ENCODE measurements at places on chromosomes 5 and 9. TPM values are rescaled to one million over a fixed set of nuclear protein-coding genes. Genes with fewer than 3 reads are reported as not detected.

DNA sequence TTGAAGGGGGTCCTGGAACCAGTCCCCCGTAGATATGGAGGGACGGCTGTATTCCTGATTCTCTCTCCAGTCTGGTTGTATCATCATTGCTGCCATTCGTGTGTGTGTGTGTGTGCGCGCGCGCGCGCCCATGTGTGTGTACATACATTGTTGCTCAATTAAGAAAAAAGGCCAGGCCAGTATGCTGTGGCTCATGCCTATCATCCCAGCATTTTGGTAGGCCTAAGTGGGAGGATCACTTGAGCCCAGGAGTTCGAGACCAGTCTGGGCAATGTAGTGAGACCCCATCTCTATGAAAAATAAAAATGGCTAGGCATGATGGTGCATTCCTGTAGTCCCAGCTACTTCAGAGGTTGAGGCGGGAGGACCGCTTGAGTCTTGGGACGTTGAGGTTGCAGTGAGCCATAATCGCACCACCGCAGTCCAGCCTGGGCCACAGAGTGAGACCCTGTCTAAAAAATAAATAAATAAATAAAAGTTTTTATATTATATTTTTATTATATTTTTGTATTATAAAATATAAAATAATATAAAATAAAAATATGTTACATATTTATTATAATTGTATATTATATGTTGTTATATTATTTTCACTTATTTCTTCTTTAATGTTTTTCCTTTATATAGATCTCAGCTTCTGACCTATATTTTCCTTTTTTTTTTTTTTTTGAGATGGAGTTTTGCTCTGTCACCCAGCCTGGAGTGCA lies 53.2 kb downstream of the SPIN1 start:
- DNase-seq: no peak

DNA sequence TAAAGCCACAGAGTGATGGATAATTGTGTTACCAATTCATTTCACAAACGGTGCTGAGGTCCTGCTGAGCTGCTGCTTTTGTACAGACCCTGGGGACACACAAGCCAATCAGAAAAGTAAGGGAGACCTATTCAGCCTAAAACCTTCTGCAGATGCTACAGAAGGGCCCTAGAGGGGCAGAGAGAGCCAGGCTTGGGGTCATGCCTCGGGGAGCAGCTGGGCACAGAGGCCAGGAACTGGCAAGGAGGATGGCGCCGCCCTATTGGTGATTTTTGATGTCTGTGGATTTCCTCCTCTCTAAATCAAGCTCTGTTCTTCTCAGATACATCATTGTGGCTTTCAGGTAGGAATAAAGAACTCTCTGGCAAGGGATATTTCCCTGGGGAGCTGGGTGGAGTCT lies 181.9 kb downstream of the ZNF462 start:
- peak; percentile 33 for DNase-seq

- no peak for DNase-seq
Observed at GRCh38 chr5:117888688-117889087, 1099.7 kb downstream of the DTWD2 start.

ANKRD34B gene
- 0.07 TPM for total RNA-seq

ASS1 gene
- total RNA-seq: 8.6 TPM

DNA sequence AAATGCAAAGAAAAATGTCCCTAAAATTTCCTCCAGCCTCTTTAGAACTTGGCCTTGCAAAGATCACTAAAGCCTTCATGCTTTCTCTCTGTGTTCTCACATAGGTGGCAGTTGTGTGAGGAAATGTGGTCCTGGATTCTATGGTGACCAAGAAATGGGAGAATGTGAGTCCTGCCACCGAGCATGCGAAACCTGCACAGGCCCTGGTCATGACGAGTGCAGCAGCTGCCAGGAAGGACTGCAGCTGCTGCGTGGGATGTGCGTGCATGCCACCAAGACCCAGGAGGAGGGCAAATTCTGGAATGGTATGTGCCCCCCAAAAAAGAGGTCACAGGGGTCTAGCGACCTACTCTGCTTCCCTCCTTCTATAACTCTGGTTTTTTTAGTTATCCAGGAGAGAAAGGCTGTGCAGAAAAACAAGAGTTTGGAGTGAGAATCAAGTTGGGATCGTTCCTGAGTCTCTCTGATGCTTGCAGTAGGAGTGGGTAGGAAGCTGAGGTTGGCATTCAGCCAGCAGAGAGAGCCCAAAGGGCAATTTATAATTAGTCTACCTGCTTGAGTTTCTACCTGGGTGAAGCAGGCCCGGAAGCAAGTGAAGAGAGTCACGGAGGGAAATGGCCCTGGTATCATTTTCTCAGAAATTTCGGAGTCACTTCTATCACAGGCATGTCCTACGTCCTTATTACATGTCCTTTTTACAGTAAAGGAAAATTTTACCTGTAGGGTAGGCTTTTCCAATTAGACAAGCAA lies 97.5 kb downstream of the RFK start:
- DNase-seq: no peak

UBE2R2 gene
- total RNA-seq: 49.5 TPM

GRCh38 chr5:68375540-68375939 lies 160.0 kb downstream of the PIK3R1 start:
- DNase-seq: no peak

GRCh38 chr5:56607074-56607473 lies 208.3 kb upstream of the MAP3K1 start:
- no peak for DNase-seq

BSPRY gene
- total RNA-seq: 6.6 TPM

GRCh38 chr5:144267961-144268513 lies 97.4 kb downstream of the KCTD16 start:
- DNase-seq: no peak

CDH6 gene
- not detected for total RNA-seq

- DNase-seq: no peak
Observed at GRCh38 chr9:114124138-114124537, 25.0 kb upstream of the KIF12 start.

DNA sequence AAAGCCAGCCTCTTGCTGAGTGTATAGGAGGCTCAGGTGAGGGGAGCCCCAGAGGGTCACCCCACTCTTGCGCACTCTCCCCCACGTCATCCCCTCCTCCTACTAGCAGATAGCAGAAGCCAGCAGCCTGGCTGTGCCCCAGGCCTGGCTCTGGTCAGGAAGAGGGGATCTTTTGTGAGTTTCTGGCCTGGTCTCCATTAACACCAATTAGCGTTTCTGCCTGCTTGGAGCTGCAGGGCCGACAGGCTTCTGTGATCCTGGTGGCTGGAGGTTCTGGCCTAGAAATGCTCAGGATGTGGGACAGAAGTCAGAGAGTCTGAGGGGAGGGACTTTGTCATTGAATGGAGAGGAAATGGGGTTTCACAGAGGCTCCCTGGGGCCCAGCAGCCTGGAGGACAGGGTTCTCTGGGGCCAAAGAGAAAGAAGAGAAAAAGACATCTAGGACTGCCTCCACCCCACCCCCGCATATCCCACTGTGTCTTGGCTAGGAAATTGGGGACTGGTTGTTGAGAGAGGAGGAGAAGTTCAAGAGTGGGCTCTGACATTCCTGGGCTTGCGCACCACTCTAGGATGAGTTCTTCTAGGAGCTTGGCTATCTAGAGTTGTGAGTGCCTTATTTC lies 47.5 kb upstream of the ARAP3 start:
- DNase-seq: no peak

GRCh38 chr5:57503433-57503832 lies 20.8 kb upstream of the ACTBL2 start:
- no peak for DNase-seq

DNA sequence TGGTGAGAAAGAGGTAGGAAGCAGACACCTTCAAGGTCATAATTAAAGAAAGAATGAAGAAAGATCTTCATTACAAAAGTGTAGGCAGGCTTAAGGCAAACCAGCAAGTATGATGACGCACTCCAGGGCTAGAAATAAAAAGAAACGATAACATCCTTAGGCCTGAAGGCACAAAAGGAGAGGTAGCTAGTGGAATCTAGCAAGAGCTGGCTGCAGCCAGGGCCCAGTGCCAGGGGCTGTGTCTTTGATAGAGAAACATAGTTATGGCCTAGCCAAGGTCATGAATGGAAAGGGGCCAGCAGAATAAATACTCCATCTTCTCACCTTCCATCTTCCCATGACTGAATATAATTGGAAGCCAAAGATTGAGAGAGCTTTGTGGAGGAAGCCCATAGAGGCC lies 6.8 kb upstream of the SH3TC2 start:
- DNase-seq: no peak

ZDHHC12 gene
- 45.3 TPM for total RNA-seq

- no peak for DNase-seq
Observed at GRCh38 chr5:170503990-170504596, at the start of gene KCNIP1. Gene KCNIP1 (plus strand): TSS chr5:170504020.

- DNase-seq: no peak
Observed at GRCh38 chr5:74404574-74405508, 235.7 kb downstream of the ENC1 start.

DNA sequence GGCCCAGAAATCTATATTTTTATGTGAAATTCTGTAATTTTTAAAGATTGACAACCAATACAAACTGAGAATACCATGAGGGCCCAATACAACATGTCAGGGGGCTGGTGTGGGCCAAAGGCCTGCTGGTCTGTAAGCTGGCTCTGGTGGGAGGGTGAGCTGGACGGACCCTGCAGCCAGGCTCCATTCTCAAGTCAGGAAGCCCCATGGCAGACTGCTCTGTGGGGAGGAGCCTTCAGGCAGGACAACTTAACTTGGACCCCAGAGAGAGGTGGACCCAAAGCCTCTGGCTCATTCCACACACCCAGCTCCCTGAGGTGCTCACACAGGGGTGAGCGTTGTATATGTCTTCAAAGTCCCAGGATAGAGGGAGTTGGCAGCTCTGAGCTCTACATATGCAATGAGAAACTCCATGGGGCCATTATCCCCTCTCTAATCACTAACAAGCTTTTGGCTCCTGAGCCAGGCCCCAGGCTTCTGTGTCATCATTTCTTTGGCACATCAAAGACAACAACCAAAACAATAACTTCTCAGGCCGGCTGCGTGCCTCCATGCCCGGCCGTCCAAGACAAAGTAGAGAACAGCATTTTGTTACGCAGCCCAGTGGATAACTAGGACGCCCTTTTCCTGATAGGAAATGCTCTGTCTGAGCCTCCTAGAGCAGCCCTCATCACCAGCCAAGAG lies 6.4 kb downstream of the SEPTIN8 start:
- no peak for DNase-seq

DNA sequence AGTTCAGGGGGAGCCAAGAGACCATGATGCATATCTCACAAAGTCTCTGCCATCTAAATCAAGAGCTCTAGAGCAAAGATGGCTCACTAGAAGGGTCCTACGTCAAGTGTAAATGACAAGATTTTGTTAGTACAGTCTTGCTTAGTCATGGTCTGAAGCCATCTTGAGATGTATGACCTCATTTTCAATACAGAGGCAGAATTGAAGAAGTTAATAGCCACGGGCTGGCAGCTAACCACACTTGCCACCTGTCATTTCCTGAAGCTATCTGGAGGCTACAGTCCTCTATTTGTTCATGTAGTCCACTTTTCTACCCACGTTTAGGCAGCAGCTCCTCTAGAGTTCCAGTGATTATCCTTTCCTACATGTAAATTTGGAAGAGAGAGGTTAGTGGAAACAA lies 231.7 kb upstream of the CDH12 start:
- DNase-seq: no peak

DNA sequence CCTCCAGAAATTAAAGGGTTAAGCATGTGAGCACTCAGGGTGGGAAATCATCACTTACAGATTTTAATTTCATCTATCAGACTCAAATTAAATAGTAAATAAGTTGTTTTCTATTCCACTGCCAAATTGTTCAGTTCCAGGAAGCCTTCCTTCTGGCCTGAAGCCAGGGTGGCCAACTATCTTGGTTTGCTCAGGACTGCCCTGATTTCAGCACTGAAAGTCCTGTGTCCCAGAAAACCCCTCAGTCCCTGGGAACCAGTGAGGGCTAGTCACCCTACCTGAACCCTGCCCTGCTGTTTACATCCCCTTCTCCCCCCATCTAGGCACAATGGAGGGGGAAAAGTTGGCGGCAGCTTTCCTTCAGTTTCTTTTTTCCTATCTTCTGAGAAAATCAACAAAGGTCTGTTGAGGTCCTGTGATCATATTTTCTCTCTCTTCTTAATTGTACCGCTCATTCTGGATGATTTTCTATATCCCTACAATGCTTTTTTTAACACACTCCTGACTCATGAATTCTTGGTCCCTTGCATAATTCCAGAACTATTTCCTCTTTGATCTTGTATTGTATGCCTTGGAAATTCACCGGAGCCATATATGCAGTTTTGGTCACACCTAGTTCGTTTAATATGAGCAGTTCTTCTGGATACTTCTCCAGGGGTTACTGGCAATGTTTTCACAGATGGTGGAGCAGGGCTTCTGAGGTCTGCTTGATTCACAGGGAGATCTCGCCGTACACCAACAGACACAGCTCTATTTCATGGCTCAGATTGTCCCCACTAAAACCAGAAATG lies 103.8 kb downstream of the MAP1B start:
- DNase-seq: no peak

CATSPER3 gene
- 0.69 TPM for total RNA-seq

- DNase-seq: no peak
Observed at GRCh38 chr9:117543089-117543488, 128.2 kb upstream of the ASTN2 start.

PCDHAC2 gene
- not detected for total RNA-seq
